NCI-H146 (cell line): ENCODE measurements at places on chromosomes 16 and 17.

DNA sequence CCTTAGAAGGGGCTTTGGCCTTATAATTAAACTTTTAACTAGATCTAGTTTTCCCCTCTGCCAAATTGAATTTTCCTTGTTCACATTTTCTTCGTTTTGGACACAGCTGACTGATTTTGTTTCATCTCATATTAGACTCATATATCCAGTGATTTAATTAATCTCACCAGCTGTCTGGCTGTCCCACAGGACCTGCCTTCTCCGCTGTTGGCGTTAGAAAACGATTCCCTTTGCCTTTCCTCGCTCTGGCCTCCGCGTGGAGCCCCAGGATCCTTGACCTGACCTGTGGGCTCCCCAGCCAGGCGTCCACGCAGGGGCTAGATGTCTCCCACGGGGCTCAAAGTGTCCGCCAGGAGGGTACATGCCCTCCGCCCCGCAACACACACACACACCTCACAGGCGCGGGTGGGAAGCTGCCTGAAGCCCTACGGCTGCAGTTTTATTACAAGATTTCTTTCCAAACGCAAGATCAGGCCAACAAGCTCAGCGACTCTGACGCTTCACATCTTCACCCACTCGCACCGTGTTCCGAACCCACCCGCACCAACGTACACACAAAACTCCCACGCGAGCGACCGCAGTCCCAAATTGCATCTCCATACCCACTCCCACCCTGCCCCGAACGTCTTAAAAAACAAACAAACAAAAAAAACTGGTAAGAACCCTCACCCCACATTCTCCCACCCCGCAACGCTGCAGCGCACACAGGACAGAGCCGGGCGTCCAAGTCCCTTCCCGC, 1.1 kb downstream of the RPRML start:
- DNase-seq: peak; percentile 25

DNA sequence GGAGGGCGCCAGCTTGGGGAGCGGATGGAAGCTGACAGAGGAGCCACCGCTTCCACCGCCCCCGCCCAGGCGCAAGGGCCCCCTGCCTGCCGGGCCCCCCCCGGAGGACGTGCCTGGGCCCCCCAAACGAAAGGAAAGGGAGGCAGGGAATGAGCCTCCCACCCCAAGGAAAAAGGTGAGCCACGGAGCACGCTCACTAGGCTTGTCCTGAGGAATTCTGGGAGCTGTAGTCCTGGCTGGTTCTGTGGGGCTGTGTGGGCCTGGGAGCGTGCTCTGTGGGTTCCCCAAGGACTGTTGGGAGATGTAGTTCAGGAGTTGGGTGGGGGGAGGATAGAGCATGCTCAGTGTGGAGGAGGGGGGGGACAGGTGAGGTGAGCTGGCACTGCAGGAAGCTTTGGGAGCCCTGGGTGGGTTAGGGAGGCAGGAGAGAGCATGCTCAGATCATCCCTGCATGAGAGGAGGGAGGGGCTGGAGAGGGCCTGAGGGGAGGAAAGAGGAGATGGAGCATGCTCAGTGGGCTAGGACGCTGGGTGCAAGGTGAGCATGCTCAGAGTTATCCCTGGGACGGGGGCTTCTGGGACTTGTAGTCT, 4.5 kb downstream of the FBXL19 start:
- peak; percentile 86 for DNase-seq

GRCh38 chr16:17329391-17329790, 141.4 kb downstream of the XYLT1 start:
- no peak for DNase-seq

DNA sequence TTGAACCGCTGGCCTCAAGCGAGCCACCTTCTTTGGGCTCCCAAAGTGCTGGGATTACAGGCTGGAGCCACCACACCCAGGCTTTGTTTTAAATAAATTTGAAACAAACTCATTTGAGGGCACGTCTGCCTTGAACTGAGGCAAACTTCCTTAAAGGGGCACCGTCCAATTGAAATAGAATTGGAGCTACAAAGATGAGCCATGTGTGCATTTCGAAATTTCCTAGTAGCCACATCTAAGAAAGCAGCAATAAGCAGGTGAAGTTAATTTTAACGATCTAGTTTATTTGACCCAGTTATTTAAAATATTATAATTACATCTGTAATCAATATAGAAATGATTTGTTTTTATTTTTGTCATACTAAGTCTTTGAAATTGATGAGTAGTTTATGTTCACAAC, 755 bp upstream of the C16orf89 start:
- DNase-seq: no peak

GRCh38 chr17:55757659-55758058, 6.8 kb downstream of the PCTP start:
- DNase-seq: no peak

GRCh38 chr16:88764913-88765349, 20.1 kb downstream of the PIEZO1 start:
- no peak for DNase-seq

GRCh38 chr17:18182110-18182977, 1.3 kb upstream of the ALKBH5 start:
- no peak for DNase-seq
